Activated CD4-positive, alpha-beta T cell treated with anti-CD3 and anti-CD28 coated beads for 1 hour (primary cell): ENCODE measurements at places on chromosomes 7 and 10.

DNA sequence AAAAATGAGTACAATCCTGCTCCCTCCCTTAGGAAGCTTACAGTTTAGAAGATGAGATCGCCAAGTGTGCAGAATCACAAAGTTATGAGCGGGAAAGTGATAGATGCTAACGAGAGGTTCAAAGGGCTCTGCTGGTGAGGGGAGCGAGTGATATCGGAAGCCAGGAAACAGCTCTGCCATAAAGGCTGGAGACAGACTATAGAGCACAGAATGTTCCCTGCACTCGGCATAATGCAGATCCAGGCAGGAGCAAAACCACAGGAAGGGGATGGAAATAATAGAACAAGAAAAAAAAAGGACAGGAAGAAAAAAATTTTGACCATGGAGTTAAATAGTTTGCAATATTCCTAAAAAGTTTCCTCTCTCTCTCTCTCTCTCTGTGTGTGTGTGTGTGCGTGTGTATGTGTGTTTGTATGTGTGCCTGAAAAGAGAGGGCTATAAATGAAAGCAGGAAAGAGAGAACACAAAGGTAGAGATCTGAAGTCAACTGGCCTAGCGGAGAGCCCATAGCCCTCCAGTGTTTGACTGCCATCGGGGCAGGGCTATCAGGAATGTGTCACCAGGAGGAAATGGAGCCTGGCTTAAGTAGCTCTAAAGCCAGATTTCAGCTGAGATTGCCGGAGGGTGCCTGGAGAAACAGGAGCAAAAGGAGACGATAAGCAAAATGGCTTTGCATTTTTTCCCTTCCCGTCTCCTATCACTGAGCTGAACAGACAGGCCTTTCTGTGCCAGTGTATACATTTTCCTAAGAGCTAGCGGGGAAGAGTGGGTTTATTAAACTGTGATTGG is 175.8 kb upstream of the LYZL1 start:
- no peak for DNase-seq

DNA sequence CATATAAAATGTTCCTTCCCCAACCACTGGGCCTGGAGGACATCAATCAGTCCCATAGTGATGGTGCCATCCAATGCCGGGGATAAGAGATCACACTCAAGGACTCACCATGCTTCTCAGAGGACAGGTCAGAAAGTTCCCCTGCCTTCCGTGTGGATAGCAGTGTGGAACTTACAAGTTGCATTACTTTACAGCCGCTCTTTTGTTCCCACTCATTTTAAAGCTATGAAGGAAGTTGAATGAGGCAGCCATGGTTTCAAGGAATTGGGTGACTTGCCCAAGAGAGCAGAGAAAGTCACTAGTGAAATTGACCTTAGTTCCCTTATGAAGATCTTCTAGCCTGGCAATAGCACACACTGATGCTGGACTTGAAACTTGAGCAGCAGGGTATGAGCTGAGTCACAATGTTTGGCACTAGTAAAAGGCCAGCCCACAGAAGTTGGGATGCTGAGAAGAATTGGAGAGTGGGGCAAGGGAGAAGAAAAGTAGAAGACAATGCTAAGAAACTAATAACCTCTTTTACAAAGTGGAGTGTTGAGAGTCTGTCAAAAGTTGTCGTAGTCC is 78.7 kb downstream of the CXCL12 start:
- no peak for DNase-seq

DNA sequence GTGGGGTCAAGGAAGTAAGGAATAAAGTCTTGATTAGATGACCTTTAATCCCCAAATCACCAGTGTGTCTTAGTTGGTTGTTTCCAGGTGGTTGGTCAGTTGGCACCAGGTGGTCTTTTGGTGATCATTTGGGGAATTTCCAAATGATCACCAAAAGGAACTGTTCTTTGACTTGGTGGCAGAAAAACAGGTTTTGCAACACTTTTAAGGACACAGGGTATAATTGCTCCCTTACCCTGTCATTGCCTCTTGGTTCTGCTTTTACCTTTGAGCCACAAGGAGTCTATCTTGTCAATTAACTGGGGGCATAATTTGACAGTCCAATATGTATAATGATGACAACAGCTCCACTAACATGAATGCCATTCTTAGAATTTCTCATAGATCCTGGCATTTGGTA is 104.2 kb downstream of the ADK start:
- no peak for DNase-seq

GRCh38 chr7:139532636-139533155 is 9.2 kb downstream of the CLEC2L start:
- no peak for DNase-seq

DNA sequence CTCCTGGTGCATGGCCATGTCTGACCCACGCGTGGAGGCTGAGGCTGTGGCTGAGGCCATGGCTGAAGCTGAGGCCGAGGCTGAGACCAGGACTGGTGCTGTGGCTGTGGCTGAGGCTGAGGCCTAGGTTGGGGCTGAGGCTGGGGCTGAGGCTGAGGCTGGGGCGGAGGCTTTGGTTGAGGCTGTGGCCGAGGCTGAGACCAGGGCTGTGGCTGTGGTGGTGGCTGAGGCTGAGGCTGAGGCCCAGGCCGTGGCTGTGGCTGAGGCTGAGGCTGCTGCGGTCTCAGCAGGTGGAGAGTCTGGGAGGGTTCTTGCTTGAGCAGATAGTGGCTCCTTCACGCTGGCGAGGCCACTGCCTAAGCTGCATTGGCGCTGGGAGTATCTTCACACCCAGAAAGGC is 76.4 kb downstream of the WDR37 start:
- DNase-seq = no peak

- no peak for DNase-seq
Observed at GRCh38 chr10:14749070-14749809, 25.5 kb downstream of the FAM107B start.

DNA sequence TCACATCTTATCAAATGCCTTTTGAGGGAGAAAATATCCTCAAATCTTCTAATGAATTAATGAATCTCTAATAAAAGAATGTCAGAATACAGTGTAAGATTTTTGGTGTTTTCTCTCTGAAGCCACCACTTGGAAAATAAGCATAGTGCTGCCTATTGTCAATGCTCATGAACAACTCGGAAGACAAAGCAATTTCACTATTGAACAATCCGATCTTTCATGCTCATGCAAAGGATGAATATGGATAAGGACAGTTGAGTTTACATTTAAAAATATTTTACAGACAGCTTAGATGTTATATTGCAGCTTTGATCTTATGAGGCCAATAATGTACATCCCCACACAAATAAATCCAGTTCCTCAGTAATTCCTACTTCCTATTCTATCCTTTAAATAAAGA is 40.6 kb downstream of the MAGI2 start:
- DNase-seq = no peak
